Activated CD8-positive, alpha-beta T cell treated with anti-CD3 and anti-CD28 coated beads for 36 hours (primary cell): ENCODE measurements at places on chromosomes 7 and 10. TPM values are rescaled to one million over a fixed set of nuclear protein-coding genes. Genes with fewer than 3 reads are reported as not detected.

Gene KNDC1
- not detected for total RNA-seq

DNA sequence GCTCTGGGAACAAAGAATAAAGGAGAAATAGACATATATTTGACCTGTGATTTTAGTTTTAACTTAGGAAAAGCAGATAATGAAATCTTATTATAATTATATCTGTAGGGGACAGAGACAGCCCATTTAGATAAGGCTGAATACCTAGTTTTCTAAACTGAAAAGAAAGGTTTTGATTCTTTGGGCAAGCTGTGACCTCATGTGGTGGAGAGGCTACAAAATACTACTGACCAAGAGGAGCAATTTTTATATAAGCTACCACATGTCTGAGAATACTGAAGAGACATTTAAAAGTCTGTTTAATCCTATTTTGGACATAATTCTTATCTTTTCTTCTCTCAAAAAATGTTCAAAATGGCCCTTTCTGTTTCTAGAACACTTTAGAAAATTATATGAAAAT, 271.0 kb downstream of the MTERF1 start:
- no peak for DNase-seq

DNA sequence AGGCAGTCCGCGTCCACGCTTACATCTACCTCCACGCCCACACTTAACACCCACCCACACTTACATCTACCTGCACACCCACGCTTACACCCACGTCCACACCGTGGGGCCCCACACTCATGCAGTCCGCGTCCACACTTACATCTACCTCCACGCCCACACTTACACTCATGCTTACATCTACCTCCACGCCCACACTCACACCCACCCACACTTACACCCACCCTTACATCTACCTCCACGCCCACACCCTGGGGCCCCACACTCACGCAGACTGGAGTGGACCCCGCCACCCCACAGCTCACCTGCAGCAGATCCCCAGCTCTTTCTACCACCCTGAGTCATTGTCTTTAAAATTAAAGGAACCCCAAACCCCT, 32.4 kb upstream of the PWWP2B start:
- peak; percentile 80 for DNase-seq

Gene GNAT3
- total RNA-seq = not detected

- DNase-seq = no peak
These were observed 89.4 kb downstream of the CTNNA3 start for GRCh38 chr10:67606572-67606971.

Gene PROSER2
- 1.7 TPM for total RNA-seq

GRCh38 chr10:116170815-116171250, 102.2 kb downstream of the GFRA1 start:
- DNase-seq = no peak

DNA sequence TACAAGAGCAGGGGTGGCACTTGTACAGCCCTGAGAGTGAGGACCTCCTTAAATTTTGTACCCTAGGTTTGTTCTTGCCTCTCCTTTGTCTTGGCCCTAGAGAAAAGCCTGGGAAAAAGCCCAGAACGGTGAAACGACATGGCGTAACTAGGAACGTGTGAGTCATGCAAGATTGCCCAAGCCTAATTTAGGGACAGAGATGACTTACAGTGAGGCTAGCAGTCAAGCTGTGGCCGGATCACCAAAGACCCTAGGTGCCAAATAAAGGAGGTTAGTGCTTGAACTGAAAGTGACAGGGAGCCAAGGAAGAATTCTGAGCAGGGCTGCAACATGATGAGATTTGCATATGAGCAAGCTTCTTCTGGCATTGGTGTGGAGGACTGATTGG, 25.1 kb downstream of the TBXAS1 start:
- DNase-seq = no peak

DNA sequence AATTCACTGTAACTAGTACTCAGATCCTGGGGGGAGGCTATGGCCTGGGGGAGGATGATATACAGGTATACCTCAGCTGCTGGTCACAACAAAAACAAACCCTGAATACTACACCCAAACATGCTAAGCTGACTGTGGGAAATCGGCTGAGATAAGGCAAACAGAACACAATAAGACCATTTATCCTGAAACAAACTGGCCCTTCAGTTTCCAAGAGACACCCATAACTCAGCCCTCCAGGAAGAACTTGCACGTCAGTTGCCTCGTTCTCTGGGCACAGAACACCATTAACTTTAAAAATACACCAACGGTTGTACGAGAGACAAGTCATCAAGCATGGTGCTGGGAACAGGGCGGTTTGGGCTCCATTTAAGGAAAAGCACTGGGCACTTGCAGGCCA, 24.1 kb upstream of the KCNMA1 start:
- DNase-seq = no peak

GRCh38 chr10:25082276-25083204, 66.1 kb downstream of the THNSL1 start:
- DNase-seq = no peak

DNA sequence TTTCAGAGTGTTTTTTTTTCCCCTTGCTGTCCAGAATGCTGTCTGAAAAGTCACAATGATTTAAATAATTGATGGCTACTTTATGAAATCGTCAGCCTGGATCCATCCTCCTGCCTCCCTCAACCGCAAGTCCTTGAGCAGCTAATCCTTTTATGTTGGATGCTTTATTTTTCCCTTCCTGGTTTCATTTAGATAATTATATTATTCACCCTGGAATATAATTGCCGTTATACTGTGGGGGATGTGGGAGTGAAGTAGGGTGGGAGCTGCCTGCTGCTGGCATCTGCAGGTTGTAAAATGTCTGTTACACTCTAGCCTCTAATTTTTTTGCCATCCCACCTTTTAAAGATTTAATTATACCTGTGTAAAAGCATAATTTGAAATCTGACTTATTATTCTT, 290.5 kb upstream of the LRGUK start:
- no peak for DNase-seq

- no peak for DNase-seq
These were observed 72.7 kb upstream of the MRLN start for GRCh38 chr10:59825932-59826331.

DNA sequence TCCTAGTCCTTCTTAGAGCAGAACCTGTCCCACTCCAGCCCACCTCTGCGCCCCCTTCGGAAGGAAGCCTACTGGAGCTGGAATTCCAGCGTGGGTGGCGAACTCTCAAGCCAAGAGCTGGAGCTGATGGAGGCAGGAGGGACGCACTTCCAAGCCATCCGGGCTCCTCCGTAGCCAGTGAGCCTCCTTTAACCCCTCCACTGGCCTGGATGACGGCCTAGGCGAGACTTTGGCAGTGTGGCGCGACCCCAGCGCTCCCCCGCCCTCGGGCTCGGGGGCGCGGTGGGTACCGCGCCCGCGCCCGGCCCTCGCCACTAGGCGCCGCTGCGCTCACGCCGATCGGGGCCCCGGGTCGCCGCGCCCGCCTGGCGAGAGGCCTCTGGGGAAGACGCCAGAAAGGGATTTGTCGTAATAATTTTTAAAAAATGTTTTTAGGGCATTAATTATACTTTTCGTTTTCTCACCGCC, 5.1 kb upstream of the EMX2 start:
- no peak for DNase-seq

Gene SLC29A3
- 2.9 TPM for total RNA-seq

DNA sequence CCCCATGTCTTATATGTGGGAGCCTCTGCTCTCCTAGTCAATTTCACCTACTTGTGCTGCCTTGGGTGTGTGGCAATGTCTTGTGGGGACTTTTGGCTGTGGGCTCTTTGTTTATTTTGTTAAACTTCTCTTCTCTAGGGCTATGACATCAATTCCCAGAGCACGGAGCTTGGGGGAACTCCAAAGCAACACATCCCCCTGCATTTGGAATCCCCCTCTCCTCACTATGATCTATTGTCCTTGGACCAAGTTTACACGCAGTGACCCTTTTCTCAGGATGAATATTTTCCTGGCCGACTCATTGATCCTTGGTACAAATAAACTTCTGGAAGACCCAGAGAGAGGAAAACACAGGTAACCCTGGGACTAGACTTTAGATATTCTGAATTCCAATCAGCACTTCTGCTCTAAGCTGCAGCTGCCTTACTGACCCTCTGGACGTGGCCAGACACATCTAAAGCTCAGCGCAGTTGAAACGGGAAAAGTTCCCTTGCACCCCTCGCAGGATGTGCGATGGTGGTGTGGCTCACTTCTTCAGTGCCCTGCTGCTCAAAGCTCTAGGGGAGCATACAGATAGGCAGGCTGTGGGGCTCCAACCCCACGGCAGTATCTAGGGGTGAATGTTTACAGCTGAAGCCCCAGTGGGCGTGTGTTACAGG, 110.8 kb downstream of the TMEM178B start:
- DNase-seq = no peak

Gene UCN3
- total RNA-seq = not detected

Gene AP5Z1
- 21.2 TPM for total RNA-seq

Gene CDHR1
- total RNA-seq = 2.4 TPM

Gene MSMB
- not detected for total RNA-seq

Gene CD36
- total RNA-seq = not detected

DNA sequence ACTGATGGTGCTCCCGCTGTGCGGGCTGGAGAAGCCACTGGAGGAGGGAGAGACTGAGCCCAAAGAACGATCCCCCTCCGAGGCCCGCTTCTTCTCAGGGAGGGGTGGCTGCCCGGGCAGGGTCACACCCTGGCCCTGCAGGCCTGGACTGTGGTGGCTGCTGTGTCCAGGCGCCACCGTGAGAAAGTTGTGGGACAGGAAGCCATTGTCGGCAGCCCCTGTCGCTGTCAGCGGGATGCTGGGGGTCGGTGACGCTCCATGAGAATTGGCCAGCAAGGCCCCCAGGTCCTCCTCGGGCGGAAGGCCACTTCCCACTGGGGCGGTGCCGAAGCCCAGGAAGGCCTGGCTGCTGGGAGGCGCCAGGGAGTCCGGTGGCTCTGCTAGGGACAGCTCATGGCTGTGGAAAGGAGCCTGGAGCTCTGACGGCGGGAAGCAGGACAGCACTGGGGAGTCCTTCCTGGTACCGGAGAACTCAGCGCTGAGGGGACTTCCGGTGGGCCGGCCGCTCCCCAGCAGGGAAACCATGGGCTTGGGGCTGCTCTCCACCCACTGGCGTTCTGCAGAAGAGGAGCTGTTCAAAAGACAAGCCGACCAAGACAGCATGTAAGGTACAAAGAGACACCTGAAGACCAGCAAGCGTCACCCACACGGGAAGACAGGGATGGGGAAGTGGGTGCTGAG, 278.8 kb downstream of the TNS3 start:
- DNase-seq = no peak

DNA sequence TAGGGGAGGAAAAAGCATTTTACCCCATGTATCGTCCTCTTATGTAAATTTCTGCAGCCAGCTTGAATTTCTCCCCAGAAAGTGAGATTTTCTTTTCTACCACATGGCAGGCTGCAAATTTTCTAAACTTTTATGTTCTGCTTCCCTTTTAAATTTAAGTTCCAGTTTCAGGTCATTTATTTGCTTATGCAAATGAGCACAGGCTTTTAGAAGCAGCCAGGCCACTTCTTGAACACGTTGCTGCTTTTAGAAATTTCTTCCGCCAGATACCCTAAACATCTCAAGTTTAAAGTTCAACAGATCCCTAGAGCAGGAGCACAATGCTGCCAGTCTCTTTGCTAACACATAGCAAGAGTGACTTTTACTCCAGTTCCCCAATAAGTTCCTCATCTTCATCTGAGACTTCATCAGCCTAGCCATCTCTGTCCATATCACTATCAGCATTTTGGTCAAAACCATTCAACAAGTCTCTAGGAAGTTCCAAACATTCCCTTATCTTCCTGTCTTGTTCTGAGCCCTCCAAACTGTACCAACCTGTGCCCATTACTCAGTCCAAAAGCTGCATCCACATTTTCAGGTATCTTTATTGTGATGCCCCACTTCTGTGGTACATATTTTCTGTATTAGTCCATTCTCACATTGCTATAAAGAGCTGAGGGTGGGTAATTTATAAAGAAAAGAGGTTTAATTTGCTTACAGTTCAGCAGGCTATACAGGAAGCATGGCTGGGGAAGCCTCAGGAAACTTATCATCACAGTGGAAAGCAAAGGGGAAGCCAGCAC, 16.3 kb downstream of the EZH2 start:
- no peak for DNase-seq

DNA sequence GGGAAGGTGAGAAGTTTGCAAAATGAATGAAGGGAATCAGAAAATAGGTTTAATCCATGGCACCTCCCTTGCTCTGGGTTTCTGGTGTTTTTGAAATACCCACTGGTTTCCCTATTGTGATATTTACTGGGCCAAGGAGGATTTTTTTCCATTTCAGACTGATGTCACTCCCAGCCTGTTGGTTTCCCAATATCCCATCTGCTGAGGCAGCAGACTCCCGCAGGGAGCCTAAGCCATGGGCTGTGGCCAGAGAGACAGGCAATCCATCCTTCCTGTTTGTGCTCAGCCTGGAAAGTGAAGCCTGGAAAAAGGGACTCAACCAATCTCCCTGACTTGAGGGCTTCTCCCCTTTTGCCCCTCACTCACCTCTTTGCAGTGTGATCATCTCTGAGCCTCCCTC, 22.8 kb downstream of the FAM107B start:
- no peak for DNase-seq

- DNase-seq = no peak
These were observed 709.0 kb downstream of the GRID1 start for GRCh38 chr10:85657476-85658113.

- no peak for DNase-seq
These were observed 1.8 kb downstream of the HOXA10 start for GRCh38 chr7:27172315-27172774.

GRCh38 chr7:42689626-42690025, 222.2 kb downstream of the C7orf25 start:
- no peak for DNase-seq

DNA sequence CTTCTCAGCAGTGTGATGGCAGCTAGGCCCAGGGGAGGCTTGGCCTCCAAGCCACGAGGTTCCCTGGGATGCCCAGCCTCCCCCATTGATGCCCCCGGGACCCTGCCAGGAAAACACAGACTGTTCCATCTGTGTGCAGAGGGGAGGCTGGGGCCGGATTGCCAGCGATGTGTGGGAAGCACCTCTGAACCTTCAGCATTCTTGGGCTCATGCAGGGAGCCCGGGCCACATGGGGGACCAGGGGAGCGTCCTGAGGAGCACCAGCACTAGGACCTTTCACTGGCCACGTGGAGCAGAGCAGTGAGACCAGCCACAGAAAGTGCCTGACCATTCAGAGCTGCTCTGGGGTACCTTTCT, 2.6 kb downstream of the IMPDH1 start:
- DNase-seq = no peak

Gene OR13A1
- not detected for total RNA-seq

GRCh38 chr10:16314259-16314658, 122.6 kb upstream of the PTER start:
- DNase-seq = no peak

GRCh38 chr10:10849306-10849705, 168.4 kb upstream of the CELF2 start:
- no peak for DNase-seq

GRCh38 chr7:91784469-91784868, 96.0 kb downstream of the MTERF1 start:
- DNase-seq = no peak

Gene SFTPD
- not detected for total RNA-seq

DNA sequence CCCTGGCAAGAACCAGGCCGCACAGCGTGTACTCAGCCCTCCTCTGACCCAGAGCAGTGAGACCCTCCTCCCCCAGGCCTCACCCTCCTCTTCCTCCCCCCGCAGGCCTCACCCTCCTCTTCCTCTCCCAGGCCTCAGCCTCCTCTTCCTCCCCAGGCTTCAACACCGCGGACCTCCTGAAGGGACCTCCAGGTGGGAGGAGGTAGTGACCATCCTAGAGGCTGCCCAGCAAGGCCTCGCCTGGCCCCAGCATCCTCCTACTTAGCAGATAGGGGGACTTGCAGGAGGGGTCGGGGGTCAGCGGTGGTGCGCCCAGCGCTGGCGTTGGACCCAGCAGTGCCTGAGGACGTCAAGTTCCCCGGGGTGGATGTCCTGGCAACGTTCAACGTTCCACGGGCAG, 270.8 kb downstream of the ELFN1 start:
- DNase-seq = no peak
